Forelimb muscle (tissue), 1 donor: ENCODE measurements at places on chromosomes 6 and 20.

GRCh38 chr6:73579851-73580246, 59.0 kb upstream of the EEF1A1 start:
- DNase-seq: no peak

- no peak for DNase-seq
These were observed at the start of gene ADGRG6 for GRCh38 chr6:142301651-142302391. Gene ADGRG6, plus strand, starts transcription at chr6:142302007. Its CDS starts 323 bp downstream, at chr6:142302330.

DNA sequence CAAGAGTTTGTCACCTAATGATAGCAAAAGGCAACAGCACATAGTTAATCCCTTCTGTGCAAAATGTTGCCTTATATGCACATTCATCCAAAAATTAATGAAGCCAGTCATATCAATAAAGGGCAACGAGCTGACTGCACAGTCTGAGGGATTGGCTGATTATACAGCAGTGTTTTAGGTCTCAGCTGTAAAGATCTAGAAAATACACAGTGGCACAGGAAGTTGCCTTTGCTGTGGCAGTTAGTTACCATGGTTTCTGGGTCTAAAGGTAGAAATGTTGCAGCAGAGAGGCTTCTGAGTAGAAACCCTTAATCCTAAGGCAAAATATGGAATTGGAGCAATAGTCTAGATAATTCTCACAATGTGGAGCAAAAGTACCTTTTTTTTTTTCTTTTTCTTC, 89.7 kb downstream of the SMPDL3A start:
- DNase-seq: no peak

DNA sequence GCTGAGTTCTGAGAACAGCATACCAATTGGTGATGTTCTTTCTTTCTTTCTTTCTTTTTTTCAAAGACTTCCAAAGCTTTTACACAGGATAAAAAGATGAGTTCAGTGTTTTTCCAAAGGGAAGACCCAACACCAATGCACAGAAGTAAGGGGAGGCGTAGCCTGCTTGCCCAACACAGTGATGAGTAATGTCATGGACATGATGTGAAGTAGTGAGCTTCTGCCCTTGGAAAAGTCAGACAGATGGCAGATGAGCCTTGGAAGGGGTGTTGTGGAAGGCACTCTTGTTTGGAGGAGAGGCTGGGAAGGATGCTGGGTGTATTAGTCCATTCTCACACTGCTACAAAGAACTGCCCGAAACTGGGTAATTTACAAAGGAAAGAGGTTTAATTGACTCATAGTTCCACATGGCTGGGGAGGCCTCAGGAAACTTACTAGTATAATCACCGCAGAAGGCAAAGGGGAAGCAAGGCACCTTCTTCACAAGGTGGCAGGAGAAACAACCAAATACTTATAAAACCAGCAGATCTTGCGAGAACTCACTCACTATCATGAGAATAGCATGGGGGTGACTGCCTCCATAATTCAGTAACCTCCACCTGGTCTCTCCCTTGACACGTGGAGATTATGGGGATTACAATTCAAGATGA, 12.6 kb downstream of the LRP11 start:
- DNase-seq: no peak

DNA sequence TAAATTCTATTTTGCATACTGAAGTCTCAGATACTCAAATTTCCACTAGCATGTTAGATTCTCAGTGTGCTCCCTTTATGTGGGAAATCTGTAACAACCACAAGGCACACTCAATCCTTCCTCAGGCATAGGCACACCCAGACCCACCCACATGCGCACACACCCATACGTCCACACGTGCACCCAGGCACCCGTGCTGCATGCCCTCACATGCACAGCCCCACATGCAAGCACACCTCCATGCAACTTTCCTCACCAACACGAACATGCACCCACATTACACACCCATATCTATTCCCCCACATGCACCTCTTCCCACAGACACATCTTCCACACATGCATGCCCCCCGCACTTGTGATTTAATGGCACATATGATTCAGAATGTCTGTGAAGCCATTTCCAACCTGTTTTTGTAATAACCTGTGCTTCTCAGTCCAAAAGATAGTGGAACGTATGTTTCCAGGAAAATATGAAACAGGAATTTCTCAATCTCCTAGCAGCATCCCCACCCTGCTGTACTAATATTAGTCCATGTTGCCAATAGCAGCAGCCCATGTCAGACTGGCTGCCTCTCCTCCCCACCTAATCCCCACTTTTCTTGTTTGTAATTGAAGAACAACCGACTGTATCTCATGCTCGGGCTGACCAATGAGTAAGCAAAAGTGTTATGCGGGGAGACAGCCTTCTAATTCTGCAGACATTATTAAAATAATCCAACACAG, 11.3 kb upstream of the CYP24A1 start:
- no peak for DNase-seq

- no peak for DNase-seq
These were observed 37.1 kb downstream of the BEND6 start for GRCh38 chr6:56992036-56992435.

- no peak for DNase-seq
These were observed 27.8 kb downstream of the THBS2 start for GRCh38 chr6:169225887-169226286.

DNA sequence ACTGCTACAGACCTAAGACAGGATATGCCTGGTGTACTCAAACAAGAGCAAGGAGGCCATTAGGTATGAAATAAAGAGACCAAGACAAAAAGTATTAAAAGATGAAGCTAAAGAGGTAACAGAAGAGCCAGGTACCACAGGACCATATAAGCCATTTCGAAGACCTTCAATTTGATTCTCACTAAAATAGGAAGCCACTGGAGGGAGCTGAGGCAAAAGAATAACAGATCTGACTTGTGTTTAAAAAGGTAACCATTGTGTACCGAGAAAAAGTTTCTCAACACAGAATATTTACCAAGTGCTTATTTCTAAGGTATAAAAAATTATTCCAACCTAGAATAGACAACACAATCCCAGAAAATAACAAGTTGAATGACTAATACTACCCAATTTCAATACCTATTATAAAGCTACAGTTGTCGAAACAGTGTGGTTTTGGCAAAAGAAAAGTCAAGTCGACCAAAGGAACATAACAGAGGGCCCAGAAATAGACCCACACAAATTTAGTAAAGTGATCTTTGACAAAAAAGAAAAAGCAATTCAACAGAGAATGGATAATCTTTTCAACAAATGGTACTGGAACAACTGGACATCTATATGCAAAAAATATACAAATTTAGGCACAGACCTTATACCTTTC, 125.3 kb upstream of the DST start:
- DNase-seq: no peak

DNA sequence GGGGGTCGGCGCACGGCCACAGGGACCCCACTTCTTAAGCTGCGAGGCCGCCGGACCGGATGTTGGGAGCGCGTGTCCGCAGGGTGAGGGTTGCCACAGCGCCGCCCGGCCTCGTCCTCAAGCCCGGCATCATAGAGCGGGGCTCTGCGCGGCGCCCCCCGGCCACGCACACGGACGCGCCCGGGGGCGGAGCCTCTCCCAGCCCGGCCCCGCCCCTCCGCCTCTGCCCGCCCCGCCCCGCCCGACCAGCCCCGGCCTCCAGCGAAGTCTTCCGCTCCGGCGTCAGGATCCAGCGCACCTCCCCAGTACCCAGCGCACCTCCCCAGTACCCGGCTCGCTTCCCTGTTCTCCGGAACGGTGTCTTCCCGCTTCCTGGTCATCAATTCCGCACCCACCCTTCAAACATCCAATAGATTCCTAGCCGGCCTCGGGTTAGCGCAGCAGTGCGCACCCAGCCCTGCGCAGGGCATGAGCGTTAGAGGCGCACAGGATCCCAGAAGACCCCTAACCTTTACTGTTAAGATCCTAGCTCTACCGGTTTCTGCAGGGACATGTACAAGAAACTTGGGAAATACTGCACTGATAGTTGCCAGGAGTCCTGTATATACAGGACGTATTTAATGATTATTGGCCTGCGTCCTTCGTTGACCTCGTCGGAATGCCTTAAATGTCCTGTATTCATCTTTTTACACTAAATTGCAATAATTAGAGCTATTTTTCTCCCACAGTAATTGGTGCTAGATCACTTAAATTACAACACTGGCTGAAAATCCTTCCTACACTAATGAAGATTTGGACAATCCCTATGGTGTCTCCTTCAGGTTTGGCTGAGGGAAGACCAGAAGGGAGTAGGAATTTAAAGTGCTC, 535 bp upstream of the DNAAF9 start:
- DNase-seq: no peak

- no peak for DNase-seq
These were observed 81.3 kb upstream of the CD93 start for GRCh38 chr20:23167431-23167830.

DNA sequence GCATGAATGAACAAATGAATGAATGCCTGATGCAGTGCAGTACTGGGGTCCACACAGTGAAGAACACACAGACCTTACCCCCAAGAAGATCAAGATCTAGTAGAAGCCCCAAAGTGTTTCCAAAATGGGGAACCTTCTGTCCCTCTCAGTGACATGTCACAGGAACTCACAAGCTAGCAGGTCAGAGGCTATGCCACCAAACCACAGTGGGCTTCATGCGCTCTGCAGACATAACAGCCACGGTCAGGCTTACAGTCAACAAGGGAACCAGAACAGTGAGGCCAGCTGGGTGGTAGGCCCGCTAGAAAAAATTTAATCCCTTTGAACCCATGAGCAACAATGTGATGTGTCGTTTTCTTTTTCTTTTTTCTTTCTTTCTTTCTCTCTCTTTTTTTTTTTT, 20.2 kb upstream of the ARFGEF2 start:
- no peak for DNase-seq

DNA sequence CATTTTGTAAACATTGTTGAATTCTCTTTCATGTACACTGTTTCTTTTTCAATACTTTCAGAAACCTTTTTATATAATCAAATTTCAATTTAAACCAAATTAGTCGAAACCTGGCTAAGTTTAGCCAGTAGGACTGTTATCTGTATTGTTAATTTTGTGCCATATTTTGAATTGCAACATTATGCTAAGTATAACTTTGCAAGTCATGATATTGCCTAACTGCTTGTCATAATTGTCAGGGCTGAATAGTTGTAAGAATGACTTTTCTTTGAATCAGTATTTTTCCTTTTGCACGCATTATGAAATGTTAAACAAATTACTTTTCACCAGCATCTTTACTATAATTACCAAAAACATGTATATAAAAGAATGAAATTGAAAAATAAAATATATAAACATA, 82.7 kb downstream of the SAMD3 start:
- no peak for DNase-seq

GRCh38 chr20:59958626-59959025, 403 bp downstream of the CDH26 start:
- no peak for DNase-seq

- DNase-seq: no peak
These were observed 4.3 kb downstream of the TGM6 start for GRCh38 chr20:2385026-2385425.

GRCh38 chr6:53335224-53335994, 13.3 kb downstream of the ELOVL5 start:
- DNase-seq: no peak

DNA sequence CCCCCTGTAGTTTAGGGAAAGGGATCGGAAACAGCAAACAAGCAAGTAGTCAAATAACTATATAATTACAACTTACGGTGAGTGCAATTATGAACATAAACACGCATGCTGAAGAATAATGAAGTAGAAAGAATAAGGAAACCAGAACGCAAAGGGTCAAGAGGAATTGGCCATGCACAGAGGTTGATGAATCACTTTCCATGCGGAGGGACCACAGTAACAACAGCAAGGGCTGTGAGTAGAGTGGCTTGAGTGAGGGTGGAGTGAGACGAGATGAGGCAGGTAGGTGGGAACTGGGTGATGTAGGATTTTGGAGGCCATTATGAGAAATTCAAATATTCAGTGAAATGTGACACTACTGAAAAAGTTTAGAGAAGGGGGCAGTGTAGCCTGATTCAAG, 112.2 kb upstream of the LAMP5 start:
- DNase-seq: no peak

DNA sequence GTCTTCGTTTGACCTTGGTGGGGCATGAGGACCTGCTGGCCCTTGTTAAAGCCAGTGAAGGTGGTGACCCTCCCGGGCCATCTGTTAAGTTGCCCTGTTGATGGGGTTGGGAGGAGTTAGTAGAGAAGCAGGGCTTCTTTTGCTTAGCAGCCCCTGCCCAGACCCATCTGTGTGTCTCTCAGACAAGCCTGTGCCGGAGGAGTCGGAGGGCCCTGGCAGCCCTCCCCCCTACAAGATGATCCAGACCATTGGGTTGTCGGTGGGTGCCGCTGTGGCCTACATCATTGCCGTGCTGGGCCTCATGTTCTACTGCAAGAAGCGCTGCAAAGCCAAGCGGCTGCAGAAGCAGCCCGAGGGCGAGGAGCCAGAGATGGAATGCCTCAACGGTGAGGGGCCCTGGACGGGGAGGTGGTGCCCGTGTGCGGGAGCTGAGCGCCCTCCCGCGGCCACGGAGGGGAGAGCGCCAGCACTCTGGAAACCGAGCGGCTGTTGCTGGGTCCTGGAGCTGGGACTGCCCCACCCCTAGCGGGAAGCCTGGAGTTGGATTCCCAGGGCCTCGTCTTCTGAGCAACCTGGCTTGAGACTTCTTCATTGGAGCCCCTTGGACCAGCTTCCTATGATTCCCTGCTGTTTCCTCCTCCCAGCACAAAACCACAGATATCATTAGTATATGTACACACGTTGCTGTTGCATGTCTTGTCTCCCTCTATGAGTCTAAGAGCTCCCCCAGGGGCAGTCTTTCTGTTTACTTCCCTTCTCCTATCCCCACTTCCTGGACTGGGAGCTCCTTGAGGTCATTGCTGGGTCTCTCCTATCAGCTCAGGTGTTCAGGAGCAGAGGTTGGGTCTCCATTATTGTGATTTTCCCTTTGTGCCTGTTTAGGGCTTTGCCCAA, 27.6 kb upstream of the SRF start:
- DNase-seq: peak; percentile 81

DNA sequence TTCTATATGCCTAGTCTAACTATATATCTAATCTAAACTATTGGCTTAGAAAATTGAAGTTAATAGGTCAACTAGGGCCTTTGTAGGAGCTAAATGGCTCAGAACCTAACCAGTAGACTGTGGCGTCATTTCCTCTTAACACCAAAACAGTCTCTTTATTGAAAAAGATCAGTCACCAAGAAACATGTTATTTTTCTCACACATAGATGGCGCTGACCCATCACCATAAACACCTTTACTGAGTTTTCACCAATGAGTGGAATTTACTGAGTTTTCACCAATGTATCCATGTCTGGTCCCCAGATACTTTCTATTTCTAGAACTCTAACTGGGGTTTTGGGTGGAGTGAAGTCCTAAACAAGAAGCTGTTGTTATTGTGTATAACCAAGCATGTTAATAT, 636.0 kb downstream of the BCKDHB start:
- DNase-seq: peak; percentile 8

DNA sequence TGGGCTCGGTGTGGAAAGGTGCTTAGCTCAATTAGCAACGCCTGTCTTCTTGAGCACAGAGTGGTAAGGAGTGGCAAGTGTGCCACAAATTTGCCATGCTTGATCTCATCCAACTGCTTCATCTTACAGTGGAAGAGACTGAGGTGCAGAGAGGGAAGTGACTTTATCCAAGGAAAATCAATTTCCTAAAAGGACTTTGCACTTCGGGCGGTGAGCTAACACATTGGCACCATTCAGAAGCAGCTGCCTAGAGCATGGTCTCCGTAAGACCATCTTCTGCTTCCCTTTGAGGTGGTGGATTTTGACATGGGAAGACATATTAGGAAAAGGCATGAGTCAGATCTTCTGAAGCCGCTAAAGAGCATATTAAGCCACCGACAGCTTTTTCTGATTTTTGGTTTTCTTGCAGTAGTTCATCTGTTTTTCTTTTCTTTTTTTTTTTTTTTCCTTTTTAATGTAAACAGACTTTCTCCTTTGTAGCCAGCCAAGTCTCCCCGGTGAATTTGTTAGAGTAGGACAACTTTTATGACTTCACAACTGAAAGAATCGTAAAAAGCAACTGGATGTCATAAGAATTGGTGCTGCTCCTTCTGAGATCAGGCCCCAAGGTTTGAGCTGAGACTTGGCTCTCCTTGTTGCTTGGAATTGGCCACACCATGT, 273.2 kb downstream of the CDC5L start:
- DNase-seq: no peak
